RWPE2 (cell line): ENCODE measurements at places on chromosomes 3 and 15.

- no peak for DNase-seq
These were observed 23.1 kb downstream of the CDCP1 start for GRCh38 chr3:45123030-45123429.

DNA sequence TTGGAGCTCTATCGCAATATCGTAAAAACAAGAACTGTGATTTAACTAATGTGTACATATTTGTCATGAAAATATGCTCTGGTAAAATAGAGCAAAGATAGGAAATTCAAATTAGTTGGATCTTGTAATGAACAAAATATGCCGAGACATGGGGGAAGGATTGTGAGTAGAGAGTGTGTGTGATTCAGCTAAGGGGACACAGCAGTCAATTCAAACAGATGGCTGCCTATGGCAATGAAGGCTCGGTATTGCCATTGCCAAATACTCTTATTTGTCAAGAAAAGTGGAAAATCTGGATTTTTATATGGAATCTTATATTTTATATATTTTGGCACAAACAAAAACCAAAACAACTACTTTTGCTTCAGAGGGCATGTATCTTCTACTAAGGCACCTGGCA, 227.3 kb upstream of the BCHE start:
- DNase-seq: no peak

- DNase-seq: no peak
These were observed 73.8 kb downstream of the MYO1E start for GRCh38 chr15:59298854-59299250.

DNA sequence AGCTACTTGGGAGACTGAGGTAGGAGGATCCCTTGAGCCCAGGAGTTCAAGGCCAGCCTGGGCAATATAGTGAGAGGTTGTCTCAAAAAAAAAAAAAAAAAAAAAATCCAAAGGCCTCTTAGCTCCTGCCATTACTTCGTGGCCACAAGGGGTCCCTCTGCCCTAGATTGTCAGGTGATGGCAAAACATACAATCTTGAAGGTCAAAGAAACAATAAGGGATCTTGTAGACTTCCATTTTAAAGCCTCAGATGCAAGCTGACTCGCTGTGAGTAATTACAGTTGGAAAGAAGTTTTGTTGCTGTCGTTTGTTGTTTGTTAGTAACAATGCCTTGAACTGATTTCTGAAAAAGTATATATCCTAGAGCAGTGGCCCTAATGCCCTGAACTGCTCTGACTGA, 55.9 kb upstream of the PLCL2 start:
- no peak for DNase-seq

- DNase-seq: no peak
These were observed 9.2 kb upstream of the SLC6A1 start for GRCh38 chr3:10983219-10983916.

DNA sequence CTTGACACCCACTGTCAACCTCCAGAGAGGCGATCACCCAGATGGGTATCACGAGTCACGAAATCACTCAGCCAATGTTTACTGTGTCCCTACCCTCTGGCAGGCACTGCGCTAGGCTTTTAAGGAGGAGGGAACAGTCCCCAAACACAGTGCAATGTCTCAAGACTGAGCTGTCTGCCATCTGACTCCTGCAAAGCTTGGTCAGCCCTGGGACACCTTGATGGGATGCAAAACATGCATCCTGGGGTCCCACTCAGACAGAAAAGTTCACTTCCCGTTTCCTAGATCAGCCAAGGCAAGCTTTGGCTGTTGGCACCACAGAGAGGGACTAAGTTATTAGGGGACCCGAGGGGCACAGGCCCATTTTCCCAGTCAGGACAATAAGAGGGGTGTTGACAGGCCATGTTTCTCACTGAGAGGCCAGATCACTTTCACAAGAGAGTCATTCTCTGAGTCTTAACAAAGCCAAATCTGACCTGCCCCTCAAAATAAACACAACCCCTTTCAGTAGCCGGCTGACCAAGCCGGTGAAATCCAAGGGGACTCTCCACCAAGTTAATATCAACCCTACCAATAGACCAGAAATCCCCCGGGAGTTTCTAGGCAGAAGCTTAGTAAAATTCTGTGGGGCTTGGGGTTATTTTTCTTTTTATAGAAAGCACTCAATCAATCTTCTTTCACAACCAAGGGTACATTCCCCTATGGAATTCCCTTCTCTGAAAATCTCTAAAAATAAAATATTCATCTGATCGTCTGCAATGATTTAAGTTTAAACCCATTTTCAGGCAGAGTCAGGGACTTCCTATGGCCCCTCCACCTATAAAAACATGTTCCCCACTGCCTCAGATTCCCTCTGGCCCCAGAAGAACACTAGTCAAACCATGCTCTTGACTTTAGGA, 3.5 kb downstream of the RFTN1 start:
- DNase-seq: no peak

DNA sequence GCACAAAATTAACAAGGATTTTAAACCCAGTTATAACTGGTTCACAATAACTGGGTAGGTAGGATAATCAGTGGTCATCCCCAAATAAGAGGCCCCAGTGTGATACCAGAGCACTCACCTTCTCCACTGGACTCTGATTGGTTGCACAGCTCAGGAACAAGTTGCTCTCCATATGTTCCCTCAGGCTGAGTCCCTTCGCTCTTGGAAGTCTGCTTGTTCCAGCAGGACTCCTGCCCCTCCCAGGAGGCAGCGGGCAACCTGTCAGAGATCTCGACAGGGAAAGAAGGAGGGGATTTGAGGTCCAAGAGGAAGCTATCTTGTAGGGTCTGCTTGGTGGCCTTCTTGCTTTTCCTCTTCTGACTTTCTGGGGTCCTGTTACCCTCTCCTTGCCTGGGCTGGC, 51.6 kb upstream of the HEG1 start:
- no peak for DNase-seq

DNA sequence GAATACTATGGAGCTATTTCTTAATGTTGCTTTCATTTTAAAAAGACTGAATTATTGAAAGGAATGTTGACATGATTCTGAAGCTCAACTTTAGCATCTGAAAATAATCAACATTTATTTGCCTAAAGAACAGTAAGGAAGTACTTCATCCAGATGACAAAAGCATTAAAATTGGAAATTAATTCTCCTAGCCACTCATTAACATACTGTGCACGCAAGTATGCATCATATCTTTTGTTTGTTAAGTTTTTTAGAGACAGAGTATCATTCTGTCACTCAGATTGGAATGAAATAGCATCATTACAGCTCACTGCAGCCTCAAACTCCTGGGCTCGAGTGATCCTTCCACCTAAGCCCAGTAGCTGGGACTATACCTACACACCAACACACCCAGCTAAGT, 632.1 kb upstream of the ALCAM start:
- no peak for DNase-seq

- peak; percentile 99 for DNase-seq
These were observed 179.8 kb downstream of the THSD4 start for GRCh38 chr15:71294911-71295602.

- no peak for DNase-seq
These were observed 542.6 kb downstream of the ZBBX start for GRCh38 chr3:166837535-166837934.

GRCh38 chr3:123039178-123039577, 11.6 kb upstream of the SEMA5B start:
- no peak for DNase-seq

- no peak for DNase-seq
These were observed 253.9 kb downstream of the LSAMP start for GRCh38 chr3:116191409-116191808.

DNA sequence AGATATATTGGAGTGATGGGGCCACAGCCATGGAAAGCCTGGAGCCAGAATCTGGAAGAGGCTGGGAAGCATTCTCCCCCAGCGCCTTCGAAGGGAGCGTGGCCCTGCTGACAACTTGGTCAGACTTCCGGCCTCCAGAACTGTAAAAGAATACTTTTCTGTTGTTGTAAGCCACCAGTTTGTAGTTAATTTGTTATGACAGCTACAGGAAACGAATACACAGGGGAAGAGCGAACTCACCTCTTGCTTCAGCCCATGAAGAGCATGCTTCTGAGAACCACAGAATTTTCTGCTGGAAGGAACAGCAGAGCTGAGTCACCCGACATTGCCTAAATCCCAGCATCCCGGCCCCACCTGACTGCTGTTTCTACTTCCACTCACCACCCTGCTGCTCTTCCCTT, 501.7 kb downstream of the SHQ1 start:
- DNase-seq: no peak

DNA sequence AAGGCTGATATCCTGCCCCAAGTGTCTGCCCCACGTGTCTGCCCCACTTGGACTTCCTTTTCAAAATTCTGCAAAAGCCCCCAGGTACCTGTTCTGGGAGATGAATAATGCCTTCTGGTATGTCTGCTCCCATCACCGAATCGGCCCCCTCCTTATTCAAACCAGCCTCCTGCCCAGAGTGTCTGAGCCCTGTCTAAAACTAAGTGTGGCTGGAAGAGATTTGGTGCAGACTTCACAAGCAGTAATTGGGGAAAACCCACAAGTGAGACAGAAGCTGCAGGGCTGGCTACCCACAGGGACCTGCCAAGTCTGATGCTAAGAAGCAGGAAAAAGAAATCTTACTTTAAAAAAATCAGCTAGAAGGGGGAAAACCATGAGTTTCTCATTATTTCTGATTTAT, 85.1 kb downstream of the DUT start:
- DNase-seq: no peak

GRCh38 chr3:38588371-38588971, 61.0 kb downstream of the SCN5A start:
- DNase-seq: peak; percentile 34

DNA sequence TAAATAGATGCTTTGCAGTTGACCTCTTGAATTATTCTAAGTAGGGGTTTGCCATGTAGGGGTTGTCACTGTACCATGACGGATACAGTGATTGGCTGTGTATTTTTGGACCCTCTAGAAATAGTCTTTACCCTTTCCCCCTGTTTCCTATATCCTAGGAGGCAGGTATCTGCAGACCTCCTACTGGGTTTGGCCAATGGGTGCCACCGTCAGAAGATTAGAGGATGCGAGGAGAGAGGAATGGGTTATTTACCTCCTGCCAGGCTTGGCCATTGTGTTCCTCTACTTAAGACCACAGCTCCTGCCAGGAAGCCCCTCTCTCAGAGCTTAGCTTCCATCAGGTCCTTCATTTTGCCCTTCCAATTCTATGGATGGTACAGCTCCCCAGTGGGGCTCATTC, 40.2 kb upstream of the CLRN1 start:
- no peak for DNase-seq
